Activated naive CD4-positive, alpha-beta T cell (primary cell): ENCODE measurements at places on chromosomes 3 and 15.

DNA sequence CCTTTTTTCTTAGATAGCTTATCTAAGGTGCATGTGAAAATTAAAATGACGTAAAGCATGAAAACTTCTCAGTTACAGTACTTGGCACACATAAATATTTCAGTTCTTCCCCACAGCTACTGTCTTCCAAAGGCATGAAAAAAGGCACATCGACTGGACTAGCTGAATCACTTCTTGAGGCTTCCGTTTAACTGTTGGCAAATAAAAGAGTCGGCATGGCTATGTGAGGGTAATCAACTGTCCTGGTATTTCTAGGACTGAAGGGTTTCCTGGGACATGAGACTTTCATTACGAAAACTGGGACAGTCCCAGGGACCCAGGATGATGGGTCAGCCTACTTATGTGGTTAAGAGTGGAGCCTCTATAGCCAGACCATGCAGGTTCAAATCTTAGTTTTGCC lies 168.2 kb downstream of the TPRG1 start:
- DNase-seq, result no peak

GRCh38 chr15:70526221-70526973 lies 237.0 kb downstream of the UACA start:
- no peak for DNase-seq

DNA sequence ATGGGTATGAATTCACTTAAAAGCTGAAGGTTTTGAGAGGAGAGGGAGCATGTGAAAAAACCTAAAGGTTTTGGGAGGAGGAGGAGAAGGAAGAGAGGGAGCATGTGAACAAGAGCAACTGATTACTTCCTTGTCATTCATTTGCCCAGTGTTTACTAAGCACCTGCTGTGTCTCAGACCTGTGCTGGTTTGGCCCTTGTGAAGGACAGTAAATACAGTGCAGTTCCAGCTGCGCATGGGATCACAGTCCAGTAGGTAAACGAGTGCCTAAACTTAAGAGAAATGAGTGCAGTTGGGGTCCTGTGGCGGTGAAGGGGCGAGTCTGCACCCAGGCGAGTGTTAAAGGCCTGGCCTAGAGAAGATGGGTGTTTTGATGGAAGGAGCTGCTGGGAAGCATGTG lies 38.6 kb downstream of the IGF1R start:
- DNase-seq, result no peak

GRCh38 chr3:195204360-195205163 lies 66.4 kb downstream of the XXYLT1 start:
- no peak for DNase-seq

- no peak for DNase-seq
Measured at GRCh38 chr15:33045066-33045810, 149.3 kb downstream of the FMN1 start.

DNA sequence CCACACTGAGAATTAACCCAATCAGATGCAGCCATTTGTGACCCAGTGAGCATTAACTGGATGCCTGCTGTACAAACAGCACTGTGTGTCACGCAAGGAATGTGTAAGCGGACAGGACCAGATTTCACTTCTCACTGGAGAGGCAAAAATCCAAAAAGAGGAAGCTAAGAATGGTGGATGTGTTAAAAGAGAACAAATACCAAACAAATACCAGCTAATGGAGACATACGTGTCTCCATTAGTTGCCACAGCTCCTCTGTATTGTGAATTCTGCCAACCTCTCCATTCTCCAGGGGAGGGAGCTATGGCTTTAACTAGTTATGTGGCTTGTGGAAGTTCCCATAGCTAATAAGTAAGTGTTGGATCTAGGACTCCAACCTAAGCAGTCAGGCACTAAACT lies 2.6 kb downstream of the LTF start:
- DNase-seq, result no peak

DNA sequence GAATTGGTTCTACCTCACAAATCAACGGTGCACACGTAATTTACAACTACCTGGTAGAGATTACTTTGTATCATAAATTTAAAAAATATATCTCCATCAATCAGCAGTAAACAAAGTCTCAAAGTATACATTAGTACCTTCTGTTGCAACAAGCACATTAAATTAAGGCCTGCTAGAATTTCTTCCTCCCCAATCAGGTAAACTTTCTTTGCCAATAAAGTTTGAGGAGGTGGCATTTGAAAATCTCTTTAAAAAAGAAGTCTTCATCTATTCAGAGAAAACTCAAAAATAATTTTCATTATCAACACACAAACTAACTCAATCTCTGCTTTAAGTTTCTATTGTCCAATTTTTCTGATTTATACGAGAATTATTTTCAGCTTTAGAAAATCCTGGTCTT lies 4.4 kb downstream of the CCNL1 start:
- DNase-seq, result no peak

GRCh38 chr3:152176998-152177397 lies 91.7 kb upstream of the MBNL1 start:
- no peak for DNase-seq

DNA sequence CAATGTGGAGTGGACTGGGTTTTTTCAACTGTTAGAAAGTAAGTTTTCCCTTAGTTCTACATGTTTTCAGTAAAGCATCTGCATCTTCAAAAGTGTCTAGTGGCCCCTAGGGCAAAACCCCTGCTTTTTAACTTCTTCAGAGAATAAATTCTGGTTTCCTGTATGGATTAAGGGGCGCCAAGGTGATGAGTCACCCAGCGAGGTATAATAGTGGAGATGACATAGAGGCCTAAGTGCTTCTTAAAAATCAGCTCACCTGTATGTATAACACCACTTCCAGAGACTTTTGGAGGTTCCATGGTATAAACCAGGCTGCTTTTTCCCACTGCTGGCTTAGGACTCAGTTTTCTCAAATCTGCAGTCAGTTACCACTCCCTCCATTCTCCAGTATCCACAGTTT lies 68.9 kb downstream of the SYN2 start:
- no peak for DNase-seq

GRCh38 chr15:59794229-59794886 lies 105.2 kb upstream of the BNIP2 start:
- no peak for DNase-seq

GRCh38 chr3:111823341-111823855 lies 35.7 kb upstream of the PHLDB2 start:
- DNase-seq, result no peak

DNA sequence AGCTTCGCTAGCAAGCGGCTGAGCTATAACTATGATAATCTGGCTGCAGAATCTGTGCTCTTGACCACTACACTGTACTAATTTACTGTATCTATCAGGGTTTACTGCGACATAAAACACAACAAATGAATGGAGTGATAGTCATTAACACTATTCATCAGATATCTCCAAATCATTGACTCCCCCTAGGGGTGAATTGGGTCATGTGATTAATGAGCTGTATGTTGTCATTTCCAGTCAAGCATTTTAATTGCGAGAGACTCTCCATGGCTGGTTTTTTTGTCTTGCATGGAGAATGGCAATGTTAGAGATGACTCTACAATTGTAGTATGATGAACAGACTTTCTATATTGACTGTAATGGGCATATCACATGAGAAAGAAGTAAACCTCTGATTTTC lies 10.5 kb upstream of the TM4SF18 start:
- no peak for DNase-seq

DNA sequence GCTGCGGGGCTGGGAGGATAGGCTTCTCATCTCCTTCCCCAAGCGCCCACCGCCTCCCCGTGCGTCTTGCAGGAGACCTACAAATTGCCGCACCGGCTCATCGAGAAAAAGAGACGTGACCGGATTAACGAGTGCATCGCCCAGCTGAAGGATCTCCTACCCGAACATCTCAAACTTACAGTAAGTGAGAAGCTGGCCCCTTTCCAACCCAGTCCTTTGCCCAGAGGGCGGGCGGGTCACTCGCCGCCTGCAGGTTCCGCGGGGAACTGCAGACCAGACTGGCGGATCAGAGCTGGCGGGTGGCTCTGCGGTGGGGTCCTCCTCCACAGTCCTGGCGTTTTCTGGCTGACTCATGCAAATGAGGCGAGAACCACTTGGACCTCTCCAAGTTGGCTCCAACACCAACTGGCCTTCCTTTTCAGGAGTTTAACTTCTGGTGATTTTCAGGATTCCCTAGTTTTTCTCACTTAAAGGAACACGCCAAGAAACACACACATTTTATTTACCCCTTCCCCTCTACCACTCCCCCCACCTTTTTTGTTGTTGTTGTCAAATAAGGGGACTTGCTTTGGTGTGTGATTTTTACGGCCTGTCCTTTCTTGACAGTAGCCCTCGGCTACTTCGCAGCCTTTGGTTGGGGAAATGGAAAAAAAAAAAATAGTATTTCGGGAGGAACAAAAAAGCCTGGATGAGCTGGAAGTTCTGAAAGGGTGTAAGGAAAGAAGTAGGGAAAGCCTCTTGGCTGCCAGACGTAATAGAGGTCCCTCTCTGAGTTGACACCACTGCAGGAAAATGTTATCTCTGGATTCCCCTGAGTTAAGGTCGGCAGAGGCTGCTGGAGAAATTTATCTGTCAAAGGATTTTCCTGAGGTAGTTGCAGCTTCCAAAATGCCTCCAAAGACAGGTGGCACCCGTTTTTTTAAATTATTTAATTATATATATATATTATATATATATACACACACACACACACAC lies 1.3 kb downstream of the BHLHE40 start:
- DNase-seq, result peak; percentile 76

GRCh38 chr3:125221831-125222230 lies 9.3 kb upstream of the SLC12A8 start:
- DNase-seq, result no peak

- DNase-seq, result no peak
Measured at GRCh38 chr15:52579852-52580251, 11.0 kb upstream of the ARPP19 start.

DNA sequence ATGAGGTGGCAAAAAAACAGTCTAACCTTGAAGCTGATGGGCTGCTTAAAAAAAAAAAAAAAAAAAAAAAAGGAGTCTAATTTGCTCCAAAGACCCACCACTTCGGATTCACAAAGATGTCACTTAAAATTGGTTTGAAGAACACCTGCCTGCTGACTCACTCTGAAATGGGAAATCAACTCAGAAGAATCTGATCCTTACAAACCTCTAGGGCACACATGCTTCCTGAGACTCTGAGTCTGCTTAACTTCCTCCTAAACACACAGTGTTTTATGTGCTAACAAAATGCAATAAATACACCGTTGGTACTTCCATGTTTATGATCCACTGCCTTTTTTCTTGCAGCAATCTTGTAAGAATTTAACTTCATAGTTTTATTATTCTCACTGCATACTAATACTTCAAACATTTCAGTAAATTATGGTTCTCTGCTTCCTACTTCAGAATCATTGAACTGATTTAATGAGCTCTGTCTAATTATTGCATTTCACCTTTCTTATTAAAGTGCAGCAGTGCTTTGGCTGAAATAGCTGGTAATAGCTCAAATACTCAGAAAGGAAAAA lies 73.0 kb upstream of the FRMD4B start:
- no peak for DNase-seq

DNA sequence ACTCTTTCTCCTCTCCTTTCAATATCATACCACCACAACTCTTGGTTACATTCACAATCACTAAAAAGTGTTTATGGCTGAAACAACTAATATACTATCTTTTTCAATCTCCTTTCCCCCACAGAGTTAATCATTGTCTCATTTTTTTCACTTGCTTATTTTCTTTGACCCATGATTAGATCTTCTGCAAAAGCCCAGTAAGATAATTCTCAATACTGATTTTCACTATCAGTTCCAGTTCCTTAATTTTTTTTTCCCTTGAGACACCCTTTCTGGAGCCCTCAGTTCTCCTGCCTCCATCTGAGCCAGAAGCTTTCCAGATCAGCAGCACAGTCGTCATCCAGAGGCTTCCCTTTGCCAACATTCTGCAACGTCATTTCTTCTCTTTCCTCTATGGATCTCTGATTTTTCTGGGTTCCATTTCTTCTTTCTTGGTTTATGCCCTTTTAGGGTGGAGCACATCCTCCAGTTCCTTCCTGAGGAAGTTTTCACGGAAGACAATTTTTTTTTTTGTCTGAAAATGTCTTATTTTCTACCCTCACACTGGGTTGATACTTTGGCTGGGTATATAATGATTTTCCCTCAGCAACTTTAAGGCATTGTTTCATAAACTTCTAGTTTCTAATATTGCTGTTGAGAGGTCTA lies 88.7 kb upstream of the C15orf39 start:
- no peak for DNase-seq

- no peak for DNase-seq
Measured at GRCh38 chr3:150216041-150216811, 191.9 kb upstream of the TSC22D2 start.

DNA sequence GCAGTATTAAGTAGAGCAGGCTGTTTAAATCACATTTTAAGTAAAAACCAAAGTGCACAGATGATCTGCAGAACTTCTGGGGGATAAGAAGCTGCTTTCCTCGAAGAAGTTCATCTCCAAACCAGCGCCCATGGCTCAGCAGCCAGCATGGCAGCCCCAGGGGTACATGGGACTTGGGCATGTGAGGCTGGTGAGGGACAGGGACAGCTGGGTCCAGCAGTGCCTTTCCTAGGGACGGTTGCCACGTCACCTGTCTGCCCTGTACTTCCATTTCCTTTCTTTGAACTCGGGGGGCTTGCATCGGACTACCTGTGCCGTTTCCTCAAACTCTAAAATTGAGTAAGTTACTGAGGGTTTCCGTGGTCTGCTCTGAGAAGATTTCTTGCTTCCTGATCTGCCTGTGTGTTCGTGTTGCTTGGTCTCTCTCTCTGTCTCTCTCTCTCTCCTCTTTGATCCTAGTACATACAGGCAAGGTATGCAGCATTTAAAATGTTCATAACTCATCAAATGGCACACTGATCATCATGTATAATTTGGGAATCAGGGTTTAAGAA lies 67.6 kb downstream of the IGF1R start:
- DNase-seq, result no peak

GRCh38 chr3:55605443-55606236 lies 118.5 kb upstream of the WNT5A start:
- no peak for DNase-seq

DNA sequence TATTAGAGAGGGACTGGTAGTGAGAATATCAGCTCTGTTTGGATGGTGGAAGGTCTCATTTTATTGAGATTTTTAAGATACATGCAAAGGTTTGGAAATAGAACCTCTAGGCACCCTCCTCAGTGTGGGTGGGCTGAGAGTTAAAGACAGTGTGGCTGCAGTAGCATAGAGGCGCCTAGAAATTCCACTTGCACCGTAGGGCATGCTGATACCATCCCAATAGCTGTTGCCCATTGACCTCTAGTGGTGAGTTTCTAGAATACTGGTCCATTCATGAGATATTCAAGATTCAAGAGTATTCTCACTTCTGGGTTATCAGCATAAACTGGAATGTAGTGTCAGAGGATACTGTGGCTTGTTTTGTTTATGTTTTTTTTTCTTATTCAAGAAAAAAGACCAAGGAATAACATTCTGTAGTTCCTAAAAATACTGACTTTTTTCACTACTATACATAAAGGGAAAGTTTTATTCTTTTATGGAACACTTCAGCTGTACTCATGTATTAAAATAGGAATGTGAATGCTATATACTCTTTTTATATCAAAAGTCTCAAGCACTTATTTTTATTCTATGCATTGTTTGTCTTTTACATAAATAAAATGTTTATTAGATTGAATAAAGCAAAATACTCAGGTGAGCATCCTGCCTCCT lies 87.2 kb downstream of the TGFBR2 start:
- DNase-seq, result peak; percentile 4
